ENCODE measurements at places on chromosomes 5 and 9.

GRCh38 chr5:117336208-117336607 is 761.6 kb upstream of the SEMA6A start:
- no peak for DNase-seq

GRCh38 chr9:4059437-4059836 is 240.4 kb downstream of the GLIS3 start:
- DNase-seq = no peak

- DNase-seq = no peak
These were observed 44.8 kb upstream of the RLN1 start for GRCh38 chr9:5384436-5384835.

- no peak for DNase-seq
These were observed 89.2 kb downstream of the RAPGEF6 start for GRCh38 chr5:131545845-131546244.

DNA sequence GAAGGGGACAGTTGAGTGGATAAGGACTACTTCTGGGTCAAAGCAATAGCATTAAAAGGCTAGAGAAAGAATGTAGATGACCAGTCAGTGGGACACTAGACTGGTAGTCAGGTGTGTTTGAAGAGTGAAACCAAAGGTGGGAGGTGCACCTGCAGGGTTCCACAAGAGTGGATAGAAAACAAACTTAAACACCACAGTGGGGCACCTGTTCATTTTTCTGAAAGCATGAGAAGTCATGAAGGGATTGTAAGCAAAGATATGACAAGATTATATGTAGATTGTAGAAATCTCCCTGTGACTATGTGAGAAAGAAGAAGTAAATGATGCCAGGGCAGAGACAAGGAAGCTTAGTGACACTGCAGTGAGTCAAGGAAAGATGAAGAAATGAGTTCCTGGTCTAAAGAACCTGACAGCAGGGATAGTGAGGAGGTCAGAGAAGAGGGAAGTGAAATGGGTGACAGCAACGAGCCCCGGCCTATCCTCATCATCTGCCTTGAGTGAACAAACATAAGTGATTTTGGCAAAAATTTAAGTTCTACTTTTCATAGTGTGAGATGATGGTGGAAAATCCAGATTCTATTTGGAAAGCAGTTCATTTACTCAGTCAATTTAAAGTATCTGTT is 296.9 kb downstream of the TLE4 start:
- no peak for DNase-seq

DNA sequence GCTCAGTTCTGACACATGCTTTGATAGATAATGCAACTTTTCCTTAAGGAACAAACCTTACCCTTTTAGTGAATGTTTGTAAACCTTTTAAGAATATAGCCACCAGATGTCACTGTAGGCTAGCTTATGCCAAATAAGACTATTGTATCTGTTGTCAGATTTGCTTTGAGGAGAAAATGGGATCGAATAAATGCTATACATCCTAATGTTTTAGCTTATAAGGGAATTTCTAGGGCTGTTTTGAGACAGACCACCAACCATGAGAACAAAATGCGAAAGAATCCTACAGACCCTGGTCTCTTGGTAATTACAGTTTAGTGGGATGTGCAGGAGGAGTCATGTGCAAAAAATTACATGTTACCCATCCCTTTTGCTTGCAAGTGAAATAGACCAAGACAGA is 127.6 kb upstream of the NMUR2 start:
- DNase-seq = no peak

- no peak for DNase-seq
These were observed 128.7 kb downstream of the SLC12A2 start for GRCh38 chr5:128212191-128212806.

- no peak for DNase-seq
These were observed 2.9 kb upstream of the PTGER4 start for GRCh38 chr5:40676613-40677343.

- no peak for DNase-seq
These were observed 16.3 kb upstream of the DAB2 start for GRCh38 chr5:39440958-39441624.

DNA sequence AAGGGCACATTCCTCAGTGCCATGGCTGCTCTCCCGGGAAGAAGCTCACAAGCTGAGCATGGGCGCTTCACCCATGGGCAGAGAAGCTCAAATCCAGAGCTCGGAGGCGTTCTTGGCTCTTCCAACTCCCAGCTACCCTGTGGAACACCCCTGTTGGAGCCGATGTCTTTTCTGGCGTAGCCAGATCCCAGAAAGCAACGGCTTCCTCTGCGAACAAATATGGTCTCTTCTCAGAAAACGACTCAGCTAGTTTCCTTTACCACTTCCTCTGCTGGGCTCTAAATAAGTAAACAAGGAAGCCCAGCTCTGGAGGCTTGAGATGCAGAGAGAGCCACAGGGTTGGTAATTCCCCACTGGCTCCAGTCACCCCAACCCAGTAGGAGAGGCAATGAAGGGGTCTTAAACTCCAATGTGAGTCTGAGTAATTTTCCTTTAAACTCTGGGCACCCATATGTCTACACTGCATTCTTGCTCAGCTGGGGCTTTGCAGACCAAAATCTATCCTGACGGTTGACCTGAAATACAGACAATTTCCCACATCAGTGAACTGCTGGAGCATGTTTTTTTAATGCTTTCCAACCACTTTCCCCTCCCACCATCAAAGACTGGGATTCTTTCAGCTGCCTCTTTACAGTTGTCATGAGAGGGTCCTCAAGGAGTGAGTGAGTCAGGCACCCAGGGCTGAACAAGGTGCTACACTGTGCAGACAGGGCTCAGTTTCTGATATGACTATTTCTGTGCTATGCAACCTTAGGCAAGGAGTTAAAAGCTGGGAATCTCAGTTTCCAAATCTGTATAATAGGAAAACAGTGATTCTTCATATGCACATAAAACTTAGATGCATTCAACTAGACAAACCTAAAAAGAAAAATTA is at the start of gene LCP2:
TSS of gene LCP2 (minus strand) at position 189 of the 874 bp plus-strand sequence. CDS start at position 23, 166 bp downstream.
- DNase-seq = no peak

DNA sequence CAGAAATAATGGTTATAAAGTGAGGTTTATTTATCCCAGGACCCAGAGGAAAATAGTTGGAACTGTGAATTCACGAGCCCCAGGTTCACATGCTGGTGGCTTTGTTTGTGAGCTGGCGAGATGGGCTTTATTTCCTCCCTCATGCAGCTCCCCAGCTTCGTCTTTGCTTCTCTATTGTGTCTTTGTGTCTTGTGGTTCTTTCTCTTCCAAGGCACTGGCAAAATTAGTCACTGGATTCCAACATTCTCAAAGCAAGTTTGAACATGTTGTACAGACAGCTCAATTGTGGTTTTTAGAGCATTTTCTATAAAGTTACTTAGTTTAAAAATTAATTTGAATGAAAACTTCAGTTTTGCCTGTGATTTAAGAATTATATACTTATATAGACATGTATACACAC is 7.2 kb downstream of the NDUFS6 start:
- no peak for DNase-seq

DNA sequence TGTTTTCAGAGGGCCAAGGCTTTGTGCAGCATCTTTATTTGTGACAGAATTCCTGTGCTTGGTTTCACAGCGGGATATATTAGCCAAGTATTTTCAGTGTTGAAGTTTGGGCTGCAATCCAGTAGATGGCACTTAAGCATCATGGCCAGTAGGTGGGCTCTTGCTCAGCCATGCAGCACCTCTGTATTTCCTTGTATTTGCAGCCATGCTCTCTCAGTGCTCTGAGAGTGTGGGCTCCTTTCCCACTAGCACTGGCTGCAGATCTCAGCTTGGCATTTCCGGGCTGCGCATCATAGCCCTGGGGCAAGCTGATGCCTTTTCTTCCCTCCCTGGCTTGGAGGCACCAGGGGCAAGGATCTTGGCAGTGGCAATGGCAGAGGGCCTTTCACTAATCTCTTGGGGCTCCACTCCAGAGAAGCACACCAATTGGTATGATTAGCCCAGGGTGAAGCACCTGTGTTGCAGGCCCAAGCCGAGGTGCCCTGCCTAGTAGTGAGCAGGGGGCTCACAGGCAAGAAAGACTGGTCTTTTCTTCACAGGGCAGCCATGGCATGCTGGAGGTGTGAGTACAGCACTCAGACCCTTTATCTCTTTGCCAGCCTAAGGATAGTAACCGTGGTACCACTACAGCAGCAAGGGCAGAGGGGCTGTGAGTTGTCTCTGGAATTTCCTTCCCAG is 48.3 kb downstream of the SLCO6A1 start:
- DNase-seq = no peak

- no peak for DNase-seq
These were observed 153.9 kb downstream of the CSNK1G3 start for GRCh38 chr5:123665822-123666371.

- DNase-seq = no peak
These were observed 547.7 kb downstream of the MAT2B start for GRCh38 chr5:164053123-164053522.

DNA sequence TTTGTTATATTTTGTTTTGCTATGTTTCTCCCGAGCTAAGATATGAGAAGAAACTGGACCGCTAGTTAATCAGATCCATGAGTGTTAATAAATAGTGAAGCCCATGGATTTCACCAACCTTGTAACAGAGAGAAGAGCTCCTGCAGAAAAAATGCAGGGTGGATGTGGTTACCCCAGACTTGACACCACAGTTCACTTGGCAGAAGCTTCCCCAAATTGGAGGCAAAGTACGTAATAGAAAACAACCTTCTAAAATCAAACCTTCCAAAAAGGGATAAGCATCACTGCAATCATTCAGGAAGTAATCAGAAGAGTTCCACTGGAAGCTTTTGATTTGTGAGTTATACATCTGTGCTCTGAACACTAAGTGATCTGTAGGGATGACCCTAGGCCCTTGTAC is 267.5 kb downstream of the ACTL7B start:
- no peak for DNase-seq

DNA sequence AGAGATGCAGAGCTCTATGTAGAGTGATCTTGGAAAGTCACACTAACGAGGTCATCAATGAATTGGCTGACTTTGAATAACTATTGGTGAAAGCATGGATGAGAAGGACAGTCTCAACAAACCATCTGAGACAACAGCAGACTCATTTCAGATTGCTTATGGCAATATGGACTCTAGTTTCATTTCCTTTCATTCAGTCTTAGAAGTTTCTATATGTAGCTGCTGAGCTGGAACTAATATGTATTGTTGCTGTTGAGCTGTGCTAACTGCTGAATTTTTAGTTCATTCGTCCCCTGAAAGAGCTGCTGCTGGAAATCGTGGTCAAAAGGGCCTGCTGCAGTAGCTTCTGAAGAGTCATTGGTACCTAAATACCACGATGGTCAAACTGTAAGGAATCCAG is 31.3 kb downstream of the TNFSF15 start:
- no peak for DNase-seq

GRCh38 chr5:138339464-138339863 is 1.4 kb downstream of the FAM53C start:
- DNase-seq = no peak

GRCh38 chr5:141543053-141543452 is 54.2 kb downstream of the PCDHGC5 start:
- no peak for DNase-seq

DNA sequence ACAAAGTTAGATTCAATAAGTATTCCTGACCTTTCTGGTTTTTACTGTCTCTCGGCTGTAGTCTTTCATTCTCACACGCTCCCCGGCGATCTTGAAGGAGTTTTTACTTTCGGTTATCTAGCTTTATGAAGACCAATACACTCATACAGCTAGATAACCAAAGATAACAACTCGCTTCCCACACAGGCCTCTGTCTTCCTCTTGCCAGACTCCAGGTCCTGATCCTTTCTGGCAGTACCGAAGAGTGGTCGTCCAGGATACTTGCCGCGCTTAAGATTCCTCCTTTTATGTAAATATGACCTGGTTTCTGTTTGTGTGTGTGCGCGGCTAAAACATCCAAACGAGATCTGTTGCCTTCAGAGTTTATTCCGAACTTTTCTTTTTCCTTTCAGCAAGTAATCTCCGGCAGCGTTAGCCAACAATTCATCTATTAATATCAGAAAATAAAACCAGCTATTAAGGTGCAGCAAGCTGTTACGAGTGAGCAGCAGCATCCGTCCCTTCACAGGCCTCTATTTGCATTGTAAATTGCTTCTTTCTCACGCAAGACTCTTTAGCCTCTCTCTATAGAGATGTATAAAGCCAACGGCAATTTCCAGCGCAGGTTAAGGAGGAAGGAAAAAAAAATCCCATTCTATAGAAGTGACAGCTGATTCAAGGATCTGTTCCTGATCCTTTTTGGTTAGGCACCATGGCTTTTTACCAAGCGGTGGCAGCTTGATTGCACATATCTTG is 216.1 kb downstream of the MEF2C start:
- DNase-seq = no peak

DNA sequence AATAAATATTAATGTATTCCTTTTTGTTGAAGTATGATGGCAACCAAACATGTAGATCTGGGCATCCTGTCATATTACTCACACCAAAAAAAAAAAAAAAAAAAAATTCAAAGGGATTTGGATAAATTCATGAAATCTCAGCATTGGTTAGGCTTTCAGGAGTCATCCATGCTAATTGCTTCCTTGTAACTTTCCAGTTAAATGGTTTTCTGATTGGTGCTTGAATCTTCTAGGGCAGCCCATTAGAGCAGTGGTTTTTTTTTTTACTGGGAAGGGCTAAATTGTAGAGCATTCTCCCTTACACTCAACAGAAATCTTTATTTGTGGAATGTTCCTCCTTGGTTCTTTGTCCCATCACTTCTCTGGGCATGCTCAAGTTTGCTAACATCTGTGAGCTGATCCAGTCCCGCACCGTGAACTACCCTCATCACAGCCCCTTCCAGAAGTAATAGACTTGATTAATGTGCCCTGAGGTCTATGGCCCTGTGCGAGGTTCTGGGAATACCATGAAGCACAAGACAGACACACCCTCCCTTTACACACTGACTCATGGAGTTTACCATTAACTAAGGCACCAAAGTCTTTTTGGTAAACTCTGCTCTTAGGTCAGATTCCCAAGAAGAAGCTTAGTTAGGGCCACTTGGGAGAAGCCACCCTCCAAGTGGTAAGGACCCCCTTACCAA is 56.0 kb downstream of the RGS3 start:
- no peak for DNase-seq

DNA sequence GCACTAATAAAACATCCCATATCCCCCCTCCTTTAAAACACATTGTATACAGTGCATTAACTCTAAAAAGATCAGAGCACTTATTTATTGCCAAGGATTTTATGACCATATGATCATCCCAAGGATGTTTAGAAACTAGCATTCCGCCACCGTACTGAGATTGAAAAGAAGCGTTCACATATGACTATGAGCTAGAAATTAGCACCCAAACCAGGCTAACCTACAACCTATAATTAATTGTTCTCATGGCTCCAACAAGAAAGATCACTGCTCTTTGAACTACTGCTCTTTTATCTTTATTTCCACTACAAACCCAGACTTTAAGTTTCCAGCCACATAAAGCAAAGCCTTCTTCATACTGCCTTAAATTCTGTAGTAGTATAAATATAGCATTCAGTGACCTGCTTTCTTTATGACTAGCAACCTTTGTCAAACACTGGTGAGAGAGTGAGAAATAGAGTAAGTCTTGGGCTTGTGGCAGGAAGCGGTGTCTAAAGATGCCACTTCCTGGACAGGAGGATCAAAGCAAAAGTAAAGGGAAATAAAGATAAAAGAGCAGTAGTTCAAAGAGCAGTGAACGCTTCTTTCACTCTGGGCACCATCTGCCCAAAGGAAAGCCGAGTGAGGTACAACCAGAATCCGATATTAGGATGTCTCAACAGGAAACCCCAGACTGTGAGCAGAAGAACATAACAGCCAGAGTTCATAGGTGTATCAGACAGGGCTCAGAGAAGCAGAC is 151.1 kb upstream of the ERCC6L2 start:
- DNase-seq = peak; percentile 18

- no peak for DNase-seq
These were observed 83.5 kb upstream of the SEMA6A start for GRCh38 chr5:116658141-116658540.

- no peak for DNase-seq
These were observed 37.4 kb downstream of the RASGEF1C start for GRCh38 chr5:180171568-180172094.

All from stimulated activated CD4-positive, alpha-beta T cell treated with anti-CD3 and anti-CD28 coated beads, TNF-alpha, amount 100 ng/mL, for 4 hours (primary cell).